ENCODE measurements at places on chromosomes 1 and 21.

DNA sequence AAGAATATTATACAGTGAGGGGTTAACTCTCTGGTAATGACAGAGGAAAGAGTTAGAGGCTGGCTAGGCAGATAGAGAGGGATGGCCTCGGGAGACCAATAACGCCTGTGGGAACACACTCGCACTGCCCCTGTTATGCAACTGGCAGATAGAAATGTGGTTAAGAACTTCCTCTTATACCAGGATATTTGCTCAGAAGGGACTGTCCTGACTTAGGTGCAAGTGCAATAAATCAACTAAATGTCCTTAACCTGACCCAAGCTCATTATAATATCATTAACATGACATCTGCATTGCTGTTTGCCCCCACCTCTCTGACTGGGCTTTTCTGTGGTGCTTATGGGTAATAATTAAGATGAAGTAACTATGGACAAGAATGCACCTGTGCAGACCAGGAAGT lies 1518.0 kb downstream of the NCAM2 start:
- no peak for DNase-seq

DNA sequence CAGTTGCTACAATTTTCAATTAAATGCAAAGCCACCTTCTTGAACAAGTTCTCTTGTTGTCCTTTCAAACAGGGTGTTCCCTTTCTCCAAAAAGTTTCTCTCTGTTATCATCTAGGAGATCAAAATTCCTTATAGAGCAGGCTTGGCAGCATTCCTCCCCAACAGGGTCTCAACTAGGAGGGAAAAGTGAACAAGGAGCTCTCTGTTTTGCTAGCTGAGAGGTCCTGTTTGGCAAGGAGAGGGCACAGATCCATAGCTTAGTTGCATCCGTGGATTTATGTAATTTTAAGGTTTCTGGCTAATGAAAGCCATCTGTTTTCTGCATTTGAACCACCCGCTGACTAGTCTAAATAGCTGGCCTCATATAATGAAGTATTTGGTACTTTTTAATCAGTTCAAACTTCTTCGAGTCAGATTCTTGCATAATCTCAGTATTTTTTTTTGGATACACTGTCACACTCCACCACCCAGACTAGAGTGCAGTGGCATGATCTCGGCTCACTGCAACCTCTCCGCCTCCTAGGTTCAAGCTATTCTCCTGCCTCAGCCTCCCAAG lies 54.0 kb downstream of the APP start:
- DNase-seq = no peak

- no peak for DNase-seq
These were observed 117.3 kb downstream of the MAB21L3 start for GRCh38 chr1:116228511-116228910.

GRCh38 chr1:37068897-37069296 lies 34.6 kb upstream of the GRIK3 start:
- no peak for DNase-seq

GRCh38 chr1:239913141-239913585 lies 178.5 kb upstream of the FMN2 start:
- no peak for DNase-seq

GRCh38 chr1:54294887-54295286 lies 94.9 kb downstream of the MRPL37 start:
- DNase-seq = no peak

DNA sequence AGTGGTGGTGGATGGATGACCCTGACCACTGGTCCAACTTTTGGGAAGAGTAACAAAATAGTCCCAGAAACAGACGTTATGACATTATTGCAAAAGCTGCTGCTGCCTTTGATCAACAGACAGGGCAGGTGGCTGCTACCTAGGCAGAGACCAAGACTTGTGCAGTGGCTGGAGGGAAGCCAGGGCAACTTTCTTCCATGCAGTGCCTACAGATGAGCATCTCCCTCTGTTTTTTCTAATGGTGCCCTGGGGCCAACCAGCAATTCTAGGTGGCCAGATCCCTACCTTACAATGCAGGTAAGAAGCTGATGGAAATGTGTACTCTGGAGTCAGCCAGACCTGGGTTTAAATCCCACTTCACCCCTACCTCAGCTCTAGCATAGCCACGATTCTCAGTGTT lies 283.1 kb upstream of the POU3F1 start:
- DNase-seq = no peak

- DNase-seq = no peak
These were observed 179.8 kb upstream of the GALNT2 start for GRCh38 chr1:229887043-229887822.

DNA sequence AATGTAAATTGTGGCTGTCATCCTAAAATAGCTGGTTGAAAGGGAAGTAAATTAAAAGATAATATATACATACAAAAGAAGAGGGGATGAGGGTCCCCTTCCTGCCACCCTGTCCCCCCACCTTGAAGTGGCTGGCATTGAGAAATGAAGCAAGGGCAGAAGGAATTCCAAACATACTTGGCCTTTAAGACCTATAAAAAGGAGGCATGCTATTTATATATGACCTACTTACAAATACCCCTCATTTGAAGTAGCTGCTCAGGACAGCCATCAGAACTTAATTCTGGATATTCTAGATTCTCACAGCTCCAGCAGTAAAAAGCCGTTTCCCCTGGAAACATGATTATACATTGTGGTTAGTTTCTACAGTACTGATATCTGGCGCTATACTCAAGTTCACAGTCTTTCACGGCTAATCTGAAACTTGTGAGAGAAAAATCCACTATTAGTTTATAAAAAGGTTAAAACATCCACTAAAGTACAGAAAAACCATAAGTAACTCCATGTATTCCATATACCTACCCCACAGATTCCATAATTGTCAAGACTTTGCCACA lies 9.6 kb upstream of the MAP10 start:
- DNase-seq = no peak
